AG09309 (cell line): ENCODE measurements at places on chromosomes 5 and 9.

GRCh38 chr5:150294551-150295071 lies 5.0 kb upstream of the CAMK2A start:
- DNase-seq, result no peak

- no peak for DNase-seq
Observed at GRCh38 chr9:136605988-136606660, 56.6 kb upstream of the EGFL7 start.

DNA sequence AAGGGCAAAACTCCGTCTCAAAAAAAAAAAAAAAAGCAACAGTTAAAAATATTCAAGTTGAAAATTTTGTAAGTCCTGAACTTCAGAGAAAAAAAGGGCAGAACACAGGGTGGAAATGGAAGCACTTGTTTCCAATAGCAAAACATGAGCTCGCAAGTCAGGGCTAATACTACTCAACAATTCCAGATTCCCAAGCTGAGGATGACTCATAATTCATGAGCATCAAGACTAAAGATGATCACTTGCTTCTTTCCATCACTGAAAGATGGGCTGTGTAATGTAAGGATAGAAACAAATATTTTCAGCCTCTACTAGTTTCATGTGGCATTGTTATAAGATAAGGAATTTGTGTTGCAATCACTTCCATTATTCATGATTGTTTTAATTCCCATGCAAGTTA lies 33.5 kb upstream of the FST start:
- no peak for DNase-seq

DNA sequence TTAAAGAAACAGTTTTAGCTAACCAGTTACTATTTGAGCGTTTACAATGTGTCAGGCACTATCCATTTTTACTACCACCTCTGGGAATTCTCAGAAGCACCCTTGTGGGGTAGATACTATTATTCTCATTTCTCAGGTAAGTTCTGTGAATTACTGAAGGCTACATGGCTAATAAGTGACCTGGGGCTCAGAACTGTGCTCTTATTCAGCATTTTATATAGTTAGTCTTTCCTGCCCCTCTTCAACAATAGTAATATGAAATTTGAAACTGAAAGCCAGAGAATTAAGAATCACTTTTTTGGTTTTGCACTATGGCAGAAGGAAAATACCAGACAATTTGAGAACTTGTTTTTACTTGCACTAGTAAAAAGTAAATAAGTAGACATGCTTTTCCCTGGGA lies 11.8 kb downstream of the ELL2 start:
- DNase-seq, result no peak

GRCh38 chr9:36316611-36317317 lies 58.5 kb upstream of the GNE start:
- DNase-seq, result no peak

DNA sequence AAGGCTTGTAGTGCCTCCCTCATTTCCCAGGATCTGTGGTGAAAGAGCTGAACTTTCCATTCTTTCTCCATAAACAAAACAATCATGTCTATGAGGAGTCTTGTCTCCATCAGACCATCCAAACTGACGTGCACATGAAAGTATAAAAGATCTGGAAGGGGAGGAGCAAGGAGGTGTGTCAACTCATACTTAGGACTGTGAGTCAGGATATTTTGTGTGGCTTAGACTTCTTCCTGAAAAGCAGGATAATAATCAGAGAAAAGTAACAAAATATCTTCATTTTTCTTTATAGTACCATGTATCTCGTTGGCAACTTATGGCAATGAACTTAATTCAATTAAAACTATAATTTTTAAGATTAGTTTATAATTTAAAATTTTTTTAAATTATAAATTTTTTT lies 96.0 kb upstream of the PRRC1 start:
- no peak for DNase-seq

DNA sequence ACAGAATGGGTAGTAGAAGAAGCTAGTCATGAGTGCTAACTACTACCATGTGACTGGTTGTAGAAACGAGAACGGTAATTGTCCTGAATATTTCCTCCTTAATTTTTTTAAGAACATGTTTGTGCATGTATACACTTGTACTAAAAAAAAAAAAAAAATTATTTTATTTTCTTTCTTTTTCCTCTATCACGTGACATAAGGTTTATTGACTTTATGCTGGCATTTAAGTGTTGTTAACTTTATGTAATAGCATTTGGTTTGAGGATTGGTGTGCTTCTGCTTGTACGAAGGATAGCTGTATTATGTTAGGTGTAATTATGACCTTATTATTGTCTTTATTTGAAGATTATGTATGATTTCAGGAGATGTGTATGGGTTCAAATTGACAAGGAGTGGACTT lies 349.1 kb upstream of the PTPRD start:
- DNase-seq, result no peak

DNA sequence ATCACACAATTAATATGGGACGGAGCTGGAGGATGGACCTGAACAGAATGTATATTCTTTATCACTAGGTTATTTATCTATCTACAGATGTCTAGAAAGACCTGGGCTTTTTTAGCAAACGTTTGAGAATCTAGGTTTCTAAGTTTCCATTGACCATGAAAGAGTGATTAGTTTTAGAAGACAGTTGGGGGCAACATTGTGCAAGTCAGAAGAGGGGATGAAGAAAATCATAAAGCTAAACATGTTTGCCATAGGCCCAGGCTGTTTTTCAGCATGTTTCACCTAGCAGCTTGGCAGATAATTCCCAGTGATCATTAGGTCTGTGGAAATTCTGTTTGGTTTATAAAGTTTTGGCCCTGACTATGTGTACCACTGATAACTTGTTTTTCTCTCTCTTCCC lies 44.1 kb upstream of the CDKN2B start:
- DNase-seq, result no peak

DNA sequence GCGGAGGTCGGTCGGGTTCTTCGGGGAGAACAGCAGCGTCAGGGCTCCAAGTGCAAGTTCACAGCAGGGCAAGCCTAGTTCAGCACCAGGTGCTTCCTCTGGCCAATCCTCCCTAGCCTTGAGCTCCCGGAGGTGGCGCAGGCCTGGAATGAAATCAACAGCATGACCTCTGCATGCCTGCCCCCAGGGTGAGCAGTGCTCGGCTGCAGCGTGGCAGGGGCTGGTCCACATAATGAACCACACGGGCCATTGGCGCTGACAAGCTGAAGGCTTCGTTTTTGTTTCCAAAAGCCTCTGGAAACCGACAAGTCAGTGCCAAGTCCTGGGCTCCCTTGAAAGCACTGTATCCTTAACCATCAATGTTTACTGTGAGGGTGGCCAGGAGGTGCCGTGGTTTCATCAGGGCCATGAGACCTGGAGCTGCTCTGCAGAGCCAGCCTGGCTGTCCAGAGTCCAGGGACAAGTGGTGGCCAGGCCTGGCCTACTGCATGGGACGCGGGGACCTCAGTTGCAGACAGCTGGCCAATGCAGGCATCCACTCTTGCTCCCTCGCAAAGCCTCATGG lies 2.1 kb upstream of the INPP5E start:
- no peak for DNase-seq

DNA sequence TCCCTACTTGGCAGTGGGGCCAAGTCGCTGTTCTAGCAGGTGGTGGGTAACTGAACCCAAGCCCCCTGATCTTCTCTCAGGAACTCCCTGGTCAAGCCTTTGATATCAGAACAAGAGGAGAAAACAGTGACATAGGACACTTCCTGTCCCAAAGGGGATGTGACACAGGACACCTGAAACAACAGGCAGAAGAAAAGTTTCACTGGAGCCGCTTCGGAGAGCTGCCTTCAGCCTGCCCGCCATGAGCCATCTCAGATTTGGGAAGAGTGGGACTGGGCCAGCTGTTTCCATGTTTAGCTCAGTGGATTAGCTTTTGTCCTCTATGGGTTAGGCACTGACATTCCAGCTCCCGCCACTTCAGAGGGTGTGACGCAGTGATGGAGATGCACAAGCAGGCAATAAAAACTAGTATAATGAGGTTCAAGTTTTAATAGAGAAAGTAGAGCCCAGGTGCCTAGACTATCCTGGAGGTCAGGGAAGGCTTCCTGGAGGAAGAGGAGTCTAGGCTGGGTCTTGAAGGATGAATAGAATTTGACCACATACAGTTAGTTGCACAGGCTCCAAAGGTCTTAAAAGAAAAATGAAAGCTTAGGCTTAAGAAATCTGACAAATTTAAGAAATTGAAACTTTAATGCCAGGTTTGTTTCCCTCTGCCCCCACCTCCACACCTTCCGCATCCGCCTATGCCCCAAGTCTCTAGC lies 104.1 kb upstream of the SPRY4 start:
- DNase-seq, result no peak

- DNase-seq, result no peak
Observed at GRCh38 chr9:124427281-124427680, 12.0 kb upstream of the PSMB7 start.

- DNase-seq, result no peak
Observed at GRCh38 chr9:19229595-19230354, 718 bp upstream of the DENND4C start.
